Suppressor macrophage (primary cell): ENCODE measurements at places on chromosomes 6 and 20.

- DNase-seq: no peak
Observed at GRCh38 chr6:149035766-149036165, 281.7 kb upstream of the TAB2 start.

DNA sequence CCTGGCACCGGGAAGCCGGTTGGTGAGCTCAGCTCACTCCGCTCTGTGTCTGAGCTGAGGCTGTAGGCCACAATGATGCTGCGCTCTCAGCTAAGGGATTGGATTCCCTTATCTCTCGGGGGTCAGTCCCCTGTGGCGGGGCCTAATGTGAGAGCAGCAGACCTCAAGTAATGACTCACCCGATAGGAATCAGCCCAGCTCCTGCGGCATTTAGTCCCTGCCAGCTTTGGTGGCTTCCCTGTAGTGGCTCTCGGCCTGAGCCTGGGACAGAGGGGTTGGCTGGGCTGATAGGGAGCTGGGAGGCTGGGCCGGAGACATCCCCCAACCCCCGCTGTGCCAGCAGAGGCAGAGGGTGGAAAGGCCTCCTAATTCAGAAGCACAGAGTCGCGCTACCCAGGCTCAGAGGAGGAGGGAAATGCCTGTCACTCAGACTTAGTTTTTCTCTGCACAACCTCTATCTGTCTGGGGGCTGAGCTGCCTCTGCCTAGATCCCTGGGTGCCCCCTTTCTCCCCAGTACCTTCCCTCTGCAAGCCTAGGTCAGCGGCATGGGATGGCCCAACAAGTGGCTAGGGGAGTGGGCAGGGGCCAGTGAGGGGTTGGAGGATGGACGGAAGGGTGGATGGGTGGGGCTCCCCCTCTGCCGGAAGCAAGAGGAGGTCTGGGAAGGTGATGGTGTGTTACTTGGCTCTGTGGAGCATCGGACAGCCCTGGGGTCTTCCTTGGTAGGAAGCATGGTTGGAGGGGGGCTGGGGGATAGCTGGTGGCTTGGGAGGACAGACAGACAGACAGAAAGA, 92.2 kb downstream of the CDH22 start:
- DNase-seq: no peak

DNA sequence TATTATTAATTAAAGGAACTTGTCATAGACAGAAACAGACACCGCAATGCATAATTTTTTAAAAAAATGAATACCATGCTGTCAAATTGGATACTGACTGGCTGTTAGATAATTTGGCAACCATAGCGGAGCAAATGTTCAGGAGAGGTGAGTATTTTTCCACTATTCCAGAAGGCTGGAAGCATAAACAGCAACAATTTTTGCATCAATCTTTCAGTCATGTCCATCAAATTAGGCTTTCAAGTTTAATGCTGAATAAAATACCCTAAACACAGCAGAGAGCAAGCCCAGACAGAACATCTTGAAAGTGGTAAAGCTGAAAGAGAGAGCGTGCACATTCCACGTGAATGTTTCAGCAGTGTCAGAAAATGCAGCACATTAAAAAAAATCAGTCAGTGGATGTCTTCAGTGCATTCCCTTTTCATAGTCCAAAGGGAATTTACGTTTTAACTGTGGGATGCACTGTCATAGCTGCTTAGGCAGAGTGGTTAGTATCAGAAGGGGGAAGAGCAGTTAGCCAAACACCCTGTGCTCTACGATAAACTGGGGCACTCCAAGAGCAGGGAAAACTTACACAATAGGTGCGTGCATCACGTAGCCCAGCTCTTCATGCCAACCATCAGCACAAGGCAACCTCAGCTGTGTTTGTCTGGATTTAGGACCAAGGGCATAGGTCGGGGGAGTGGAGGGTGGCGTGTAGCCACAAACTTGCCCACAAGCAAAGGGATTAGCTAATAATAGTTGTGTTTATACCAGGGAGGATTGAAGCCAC, 116.2 kb upstream of the STMND1 start:
- peak; percentile 24 for DNase-seq

GRCh38 chr6:145323646-145324045, 411.7 kb downstream of the EPM2A start:
- DNase-seq: no peak

DNA sequence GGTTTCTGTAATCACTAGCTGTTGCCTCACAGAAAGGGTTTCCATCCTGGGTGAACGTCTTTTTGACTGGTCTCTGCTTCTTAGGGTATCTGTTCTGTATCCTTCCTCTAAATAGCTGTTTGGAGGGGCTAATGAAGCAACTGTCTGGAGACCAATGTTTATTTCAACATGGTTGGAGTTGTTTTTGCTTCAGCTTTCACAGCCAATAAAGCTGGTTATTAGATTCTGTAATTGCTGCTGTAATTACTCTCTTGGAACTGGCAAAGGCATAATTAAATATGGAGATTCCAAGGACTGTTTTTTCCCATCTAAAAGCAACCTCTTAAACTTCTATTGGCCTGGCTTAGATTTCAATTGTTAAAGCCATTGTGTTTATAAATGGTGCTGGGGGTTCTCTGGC, 31.9 kb downstream of the CHMP4B start:
- DNase-seq: no peak

DNA sequence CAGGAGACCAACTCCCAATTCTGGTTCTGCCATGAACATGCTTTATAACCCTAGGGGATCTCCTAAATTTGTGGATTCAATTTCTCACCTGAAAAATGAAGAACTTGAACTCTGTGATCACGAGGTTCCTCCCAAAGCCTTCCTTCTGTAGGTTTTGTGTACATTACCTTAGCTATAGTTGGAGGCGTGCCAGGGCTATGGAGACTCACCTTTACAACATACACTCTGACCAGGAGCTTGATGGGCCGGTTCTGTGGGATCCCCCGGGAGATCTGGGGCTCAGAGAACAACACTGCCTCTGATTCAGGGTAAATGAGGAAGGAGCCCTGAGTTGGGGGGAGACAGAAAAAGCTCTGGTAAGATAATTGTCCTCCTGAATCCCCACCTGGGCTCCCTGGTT, 34.1 kb downstream of the ERGIC3 start:
- DNase-seq: no peak

DNA sequence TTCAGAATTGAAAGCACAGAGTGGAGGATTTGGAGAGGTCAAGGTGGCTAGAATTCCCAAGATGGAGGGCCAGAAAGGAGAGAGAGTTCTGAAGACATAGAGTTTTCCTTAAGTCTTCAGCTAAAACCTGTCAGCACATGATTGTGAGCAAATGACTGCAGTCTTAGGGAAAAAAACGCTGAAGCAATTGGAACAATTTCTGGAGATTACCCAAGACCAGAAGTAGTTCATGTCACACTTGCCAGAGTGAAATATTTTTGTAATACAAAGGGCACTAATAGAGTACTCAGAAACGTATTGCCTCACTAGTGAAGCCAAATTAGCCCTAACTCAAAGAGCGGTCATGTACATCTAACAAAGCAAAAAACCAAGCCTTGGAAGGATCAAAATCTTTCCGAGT, 541.3 kb upstream of the MARCKS start:
- DNase-seq: no peak

- DNase-seq: no peak
Observed at GRCh38 chr6:67630146-67630545, 1004.9 kb upstream of the ADGRB3 start.

DNA sequence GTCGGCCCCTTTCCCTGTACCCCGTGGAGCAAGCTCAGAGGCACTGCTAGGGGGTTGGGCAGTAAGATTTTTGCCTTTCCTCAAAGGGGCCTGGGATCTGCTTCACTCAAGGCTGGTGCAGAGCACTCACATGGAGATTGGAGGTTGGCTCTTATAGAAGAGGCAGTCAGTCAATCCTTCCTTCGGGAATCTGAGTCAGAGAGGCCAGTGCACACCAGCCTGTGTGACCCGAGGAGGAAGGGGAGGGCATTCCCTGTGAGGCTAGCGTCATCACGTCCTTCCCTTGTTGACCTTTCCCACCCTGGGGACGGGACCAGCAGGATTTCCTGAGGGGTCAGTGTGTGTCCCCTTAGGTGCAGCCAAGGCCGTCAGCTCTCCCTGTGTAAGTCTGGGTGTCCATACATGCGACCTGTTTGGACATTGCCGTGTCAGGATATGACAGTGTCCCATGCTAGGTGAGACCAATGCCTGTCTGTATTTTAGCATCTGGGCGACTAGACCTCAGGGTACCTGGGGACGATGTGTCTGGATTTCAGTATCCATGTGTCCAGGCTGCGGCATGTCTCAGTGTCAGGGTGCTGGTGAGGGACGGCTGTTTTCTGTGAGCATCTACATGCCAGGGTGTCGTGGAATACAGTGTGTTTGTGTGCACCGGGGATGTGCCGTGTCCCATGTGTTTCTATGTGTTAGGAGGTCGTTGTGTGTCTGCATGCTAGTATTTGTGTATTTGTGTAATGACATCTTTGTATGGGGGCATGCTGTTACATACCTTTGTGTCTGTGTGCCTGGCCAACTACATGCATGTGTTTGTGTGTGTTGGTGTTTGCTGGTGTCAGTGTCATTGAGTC, 2.8 kb upstream of the ZNF512B start:
- no peak for DNase-seq

- peak; percentile 24 for DNase-seq
Observed at GRCh38 chr6:167825332-167826229, 1.1 kb upstream of the AFDN start.

DNA sequence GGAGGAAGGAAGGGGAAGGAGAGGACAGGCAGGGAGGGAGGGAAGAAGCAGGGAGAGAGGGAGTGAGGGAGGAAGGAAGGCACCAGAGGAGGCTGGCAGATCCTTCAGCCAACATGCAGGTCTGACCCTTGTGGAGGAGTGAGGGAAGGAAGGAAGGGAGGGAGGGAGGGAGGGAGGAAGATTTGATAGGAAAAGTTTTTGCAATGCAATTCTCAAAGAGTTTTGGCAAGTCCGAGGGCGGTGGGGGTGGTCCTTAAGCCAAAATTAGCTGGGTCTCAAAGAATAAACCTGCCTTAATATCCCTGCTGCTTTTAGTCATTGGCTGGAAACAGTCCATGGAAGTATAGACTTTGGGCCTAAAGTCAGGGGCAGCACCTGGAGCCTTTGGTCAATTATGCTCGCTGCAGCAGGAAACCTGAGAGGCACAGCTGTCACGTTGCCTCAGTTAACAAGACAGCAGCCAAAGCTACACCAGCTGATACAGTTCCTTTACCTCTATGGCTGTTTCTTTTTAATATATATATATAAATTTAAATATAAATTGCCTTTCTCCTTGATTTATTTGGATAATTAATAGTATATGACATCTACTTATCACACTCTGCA, 115.7 kb upstream of the RALGAPA2 start:
- no peak for DNase-seq

- no peak for DNase-seq
Observed at GRCh38 chr20:5482791-5483190, 166.0 kb upstream of the PROKR2 start.

DNA sequence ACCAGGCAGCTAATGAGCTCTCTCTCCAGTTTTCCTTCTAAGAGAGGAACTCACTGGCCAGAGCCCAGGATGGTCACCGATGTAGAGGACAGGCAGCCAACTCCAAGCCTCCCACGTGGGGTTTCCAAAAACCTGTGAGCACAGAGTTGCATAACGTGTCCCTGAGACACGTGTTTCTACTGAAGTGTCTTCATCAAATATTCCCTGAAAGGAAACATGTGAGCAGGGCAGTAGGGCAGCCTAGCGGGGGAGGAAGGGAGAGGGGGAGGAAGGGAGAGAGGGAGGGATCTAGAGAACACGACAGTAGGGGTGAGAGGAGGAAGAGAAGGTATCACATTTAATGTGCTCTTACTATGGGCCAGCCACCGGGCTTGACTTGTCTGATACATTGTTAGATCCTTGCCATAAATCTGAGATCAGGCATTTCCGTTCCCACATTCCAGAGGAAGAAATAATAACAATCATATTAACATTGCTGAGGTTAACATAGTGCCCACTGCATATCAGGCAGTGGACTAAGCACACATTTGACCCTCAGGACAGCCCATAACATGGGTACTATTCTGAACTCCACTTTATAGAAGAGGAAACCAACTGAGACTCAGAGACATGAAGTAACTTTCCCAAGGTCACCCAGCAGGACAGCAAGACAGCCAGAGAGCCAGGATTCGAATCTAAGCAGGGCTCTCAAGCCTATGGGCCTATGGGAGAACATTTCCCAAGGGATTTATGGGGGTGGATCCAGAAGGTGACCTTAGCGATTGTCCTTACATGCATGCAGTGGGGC, 4.5 kb upstream of the SYS1 start:
- DNase-seq: peak; percentile 89

GRCh38 chr20:49151436-49151835, 36.7 kb downstream of the STAU1 start:
- DNase-seq: no peak
